Ascending aorta (tissue), 2 donors: ENCODE measurements at places on chromosomes 3 and 15. TPM values are rescaled to one million over a fixed set of nuclear protein-coding genes. Genes with fewer than 3 reads are reported as not detected.

The CPNE9 gene
- total RNA-seq = not detected

GRCh38 chr15:80497221-80497620 is 93.0 kb downstream of the ARNT2 start:
- no peak for DNase-seq

The CADM2 gene
- total RNA-seq = 23.0 TPM

DNA sequence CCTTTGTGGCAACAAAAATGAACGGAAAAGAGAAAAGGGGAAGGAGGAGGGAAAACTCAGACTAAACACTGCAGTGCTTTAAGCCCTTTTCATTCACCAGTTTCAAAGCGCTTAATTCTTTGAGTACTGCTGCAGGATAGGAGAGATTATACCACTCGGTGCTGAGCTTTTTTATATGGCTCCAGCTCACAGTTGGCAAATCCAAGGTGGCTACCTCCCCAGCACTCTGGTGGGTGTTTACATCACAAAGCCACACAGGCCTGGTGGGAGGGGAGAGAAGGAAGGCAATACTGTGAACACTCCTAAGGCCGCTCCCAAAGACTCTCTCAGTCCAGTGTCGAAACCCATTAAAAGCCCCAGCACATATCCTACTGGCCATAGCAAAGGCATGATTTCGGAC is 191.4 kb downstream of the STT3B start:
- no peaks in the 10 kb centered on the region for H3K36me3 ChIP-seq
- H3K27me3 ChIP-seq = no peaks in the 10 kb centered on the region
- H3K4me3 ChIP-seq = no peak overlapping the region
- H3K27ac ChIP-seq = no peak overlapping the region
- no peaks in the 10 kb centered on the region for H3K4me1 ChIP-seq
- DNase-seq = no peak

GRCh38 chr3:66592927-66593625 is 92.3 kb upstream of the LRIG1 start:
- H3K27ac ChIP-seq = peak overlapping the region; percentile 45
- H3K4me3 ChIP-seq = no peak overlapping the region
- H3K36me3 ChIP-seq = no peaks in the 10 kb centered on the region

DNA sequence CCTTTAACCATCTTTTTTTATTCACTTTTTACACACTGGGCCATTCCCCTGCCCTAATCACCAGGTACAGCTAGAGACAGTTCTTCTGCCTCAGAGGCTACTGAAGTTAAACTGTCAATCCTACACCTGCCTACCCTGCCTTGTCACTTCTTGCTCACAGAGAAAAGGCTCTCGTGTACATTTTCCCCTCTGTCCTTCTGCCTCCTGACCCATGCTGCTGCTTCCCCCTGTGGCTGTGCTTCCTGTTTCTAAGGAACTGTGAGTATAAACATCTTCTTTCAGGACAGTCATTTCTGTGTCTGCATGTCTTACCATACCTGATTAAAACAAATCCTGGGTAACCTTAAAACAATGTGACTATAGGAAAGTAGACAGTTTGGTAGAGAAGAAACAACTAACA is 236.4 kb upstream of the MRPL3 start:
- H3K27me3 ChIP-seq = no peaks in the 10 kb centered on the region
- no peak for DNase-seq
- no peaks in the 10 kb centered on the region for H3K4me1 ChIP-seq
- no peak overlapping the region for H3K4me3 ChIP-seq
- no peaks in the 10 kb centered on the region for H3K36me3 ChIP-seq
